Dermis microvascular lymphatic vessel endothelial cell (primary cell): ENCODE measurements at places on chromosomes 12 and 14. TPM values are rescaled to one million over a fixed set of nuclear protein-coding genes. Genes with fewer than 3 reads are reported as not detected.

The PPP1R1A gene
- total RNA-seq, result not detected in 2 replicates

The LRRC10 gene
- total RNA-seq, result not detected in 2 replicates

The ADAM21 gene
- 0.13 and 0.26 TPM in 2 replicates for total RNA-seq

The MSI1 gene
- not detected in 2 replicates for total RNA-seq

The NID2 gene
- total RNA-seq, result 37.5 and 40.1 TPM in 2 replicates

The ENO2 gene
- 1.0 and 1.4 TPM in 2 replicates for total RNA-seq

The STXBP6 gene
- 4.5 and 34.5 TPM in 2 replicates for total RNA-seq

The BDKRB1 gene
- not detected in 2 replicates for total RNA-seq

The PMEL gene
- 0.51 and 0.63 TPM in 2 replicates for total RNA-seq

The KRT1 gene
- total RNA-seq, result not detected in 2 replicates

The LBHD2 gene
- total RNA-seq, result not detected in 2 replicates

The KRT74 gene
- not detected in 2 replicates for total RNA-seq

The CCDC175 gene
- total RNA-seq, result not detected in 2 replicates

The PA2G4 gene
- total RNA-seq, result 91.8 and 130 TPM in 2 replicates

The IFT81 gene
- 4.3 and 5.3 TPM in 2 replicates for total RNA-seq

The C1QL4 gene
- total RNA-seq, result not detected in 2 replicates

The BDKRB2 gene
- total RNA-seq, result under 0.01 and 0.26 TPM in 2 replicates

The SLC16A7 gene
- total RNA-seq, result 3.1 and 3.3 TPM in 2 replicates

The ZDHHC22 gene
- total RNA-seq, result not detected in 2 replicates

The CDCA3 gene
- total RNA-seq, result 5.7 and 11.8 TPM in 2 replicates

The OASL gene
- 0.25 and 0.26 TPM in 2 replicates for total RNA-seq

The HOXC13 gene
- not detected in 2 replicates for total RNA-seq

The FOXG1 gene
- total RNA-seq, result not detected in 2 replicates

The LMNTD1 gene
- total RNA-seq, result under 0.01 and 0.13 TPM in 2 replicates

The MGP gene
- 149 and 328 TPM in 2 replicates for total RNA-seq

The CYP27B1 gene
- total RNA-seq, result 0.13 and 0.39 TPM in 2 replicates

The SMIM41 gene
- total RNA-seq, result under 0.01 TPM in 2 replicates

The CLEC9A gene
- total RNA-seq, result not detected in 2 replicates
